ENCODE measurements at places on chromosomes 2 and 18.
A peak's percentile ranks its signal among the peaks of the same experiment; 100 is the strongest.

GRCh38 chr2:35114765-35115164, 1240.8 kb upstream of the CRIM1 start:
- no peak for DNase-seq

DNA sequence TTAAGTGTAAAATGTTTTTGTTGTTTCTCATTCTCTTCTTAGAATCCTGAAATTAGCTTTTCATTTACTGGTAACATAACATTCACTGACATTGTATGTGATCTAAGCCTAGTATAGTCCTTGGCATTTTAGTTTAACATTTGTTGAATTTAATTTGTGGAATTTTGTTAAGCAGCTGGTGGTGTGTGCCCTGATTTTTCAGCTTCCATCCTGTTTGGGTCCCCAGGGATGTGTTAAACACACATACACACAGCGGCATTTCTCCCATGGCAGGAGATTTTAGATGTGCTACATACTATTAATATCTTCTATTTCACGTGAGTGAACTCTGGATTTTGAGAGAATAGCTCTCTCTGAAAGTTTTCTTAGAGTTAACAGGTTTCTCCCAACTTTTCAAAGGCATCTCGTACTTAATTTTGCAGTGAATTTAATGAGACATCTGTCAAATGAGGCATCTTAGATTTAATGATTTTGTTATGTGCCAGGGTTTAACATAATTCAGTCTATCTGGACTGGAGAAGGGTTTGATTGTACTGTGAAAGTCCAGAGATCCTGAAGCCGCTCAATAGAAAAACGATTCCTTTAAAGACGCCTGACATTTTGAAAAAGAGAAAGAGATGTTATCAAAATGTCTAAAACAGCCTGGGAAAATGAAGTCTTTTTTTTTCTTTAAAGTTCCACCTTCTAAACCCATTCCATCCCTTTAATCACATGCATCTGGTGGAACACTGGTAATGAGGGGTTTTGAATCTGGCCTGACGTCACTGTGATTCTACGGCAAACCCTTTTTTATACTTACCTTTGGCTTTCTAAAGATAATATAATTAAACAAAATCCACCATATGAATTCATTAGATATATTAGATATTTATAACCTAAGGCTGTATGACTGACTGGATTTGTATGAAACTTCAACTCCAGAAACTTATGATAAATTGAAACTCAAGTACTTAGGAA, 6.8 kb downstream of the PHLPP1 start:
- DNase-seq = no peak

DNA sequence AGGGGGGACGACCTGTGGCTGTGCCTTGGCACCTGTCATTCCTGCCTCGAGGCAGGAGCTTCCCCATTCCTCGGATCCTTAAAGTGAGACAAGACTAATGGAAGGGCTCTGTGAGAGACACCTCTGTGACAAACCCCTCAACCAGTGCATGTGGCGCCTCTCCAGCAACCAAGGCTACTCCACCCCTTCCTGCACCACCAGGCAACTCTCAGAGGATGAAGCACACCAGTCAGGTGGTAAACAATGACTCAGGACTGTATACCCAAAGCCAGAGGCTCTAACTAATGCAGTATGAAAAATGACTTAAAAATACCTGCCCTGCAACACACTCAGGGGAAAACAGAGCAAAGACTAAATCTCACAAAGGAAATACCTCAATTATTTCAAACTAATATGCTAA, 136.9 kb downstream of the UXS1 start:
- no peak for DNase-seq

GRCh38 chr2:228938629-228939028, 332.5 kb downstream of the PID1 start:
- no peak for DNase-seq

DNA sequence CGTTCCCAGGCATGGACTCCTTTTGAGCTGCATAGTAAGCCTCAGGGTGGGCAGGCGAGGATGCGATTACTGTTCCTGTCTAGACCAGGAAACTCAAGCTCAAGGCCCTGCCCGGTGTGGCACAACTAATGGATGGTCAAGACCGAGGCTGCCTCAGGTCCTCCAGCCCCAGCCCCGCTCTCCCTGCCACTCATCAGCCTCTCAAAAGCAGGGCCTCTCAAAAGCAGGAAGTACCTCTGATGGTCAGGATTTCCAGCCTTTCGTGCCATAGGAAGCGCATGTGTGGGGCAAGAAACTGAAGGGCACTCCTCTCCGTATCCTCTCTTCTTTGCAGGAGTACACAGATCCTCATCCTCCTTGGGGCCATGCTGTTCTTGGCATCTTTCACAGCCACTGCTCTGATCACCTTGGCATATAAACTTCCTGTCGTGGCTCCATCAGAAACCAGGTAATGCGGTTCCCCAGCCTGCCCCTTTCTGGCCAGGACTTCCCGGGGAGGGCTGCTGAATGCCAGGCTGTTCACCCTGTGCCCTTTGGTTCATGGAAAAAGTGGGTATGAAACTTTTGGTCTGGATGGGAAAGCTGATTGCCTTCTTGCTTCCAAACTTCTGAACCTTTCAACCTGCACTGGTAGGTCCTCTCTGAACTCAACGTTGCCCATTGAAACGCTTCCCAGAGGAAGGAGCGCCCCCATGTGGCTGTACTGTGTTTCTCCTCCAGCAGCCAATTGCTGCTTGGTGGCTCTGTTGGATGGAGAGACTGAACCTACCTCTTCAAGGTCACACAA, 82.8 kb upstream of the SEC11C start:
- peak; percentile 43 for DNase-seq

DNA sequence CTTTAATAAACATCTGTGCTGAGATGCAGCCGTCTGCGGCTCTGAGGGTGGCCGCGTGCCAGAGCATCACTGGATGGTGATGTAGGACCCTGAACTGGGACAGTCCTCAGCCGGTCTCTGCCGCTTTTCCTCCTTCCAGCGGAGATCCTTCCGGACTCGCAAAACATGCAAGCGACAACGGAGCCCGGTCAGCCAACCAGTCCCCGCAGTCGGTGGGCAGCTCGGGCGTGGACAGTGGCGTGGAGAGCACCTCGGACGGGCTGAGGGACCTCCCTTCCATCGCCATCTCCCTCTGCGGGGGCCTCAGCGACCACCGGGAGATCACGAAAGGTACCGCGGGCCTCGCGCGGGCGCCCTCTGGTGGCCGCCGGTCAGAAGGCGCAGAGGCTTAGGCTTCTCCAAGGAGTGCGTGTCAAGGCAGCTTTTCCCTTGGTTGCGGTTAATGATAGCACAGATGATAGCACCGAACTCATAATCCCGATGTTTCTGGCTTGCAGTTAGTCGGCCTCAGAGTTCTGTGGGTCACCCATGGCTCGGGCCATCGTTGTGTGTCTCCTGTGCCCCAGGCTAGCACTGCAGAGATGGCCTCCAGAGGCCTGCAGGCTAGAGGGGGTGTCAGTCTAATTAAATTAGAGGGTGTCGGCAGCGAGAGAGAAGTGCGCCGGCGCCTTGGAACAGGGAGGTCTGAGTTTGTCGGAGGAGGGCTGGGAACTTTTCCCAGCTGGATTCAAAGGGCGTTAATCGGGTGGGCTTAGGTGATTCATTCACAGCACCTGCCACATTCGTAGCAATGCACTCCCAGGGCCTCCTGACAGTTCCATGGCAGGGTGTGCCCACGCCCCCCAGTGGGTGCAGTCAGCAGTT, 38.5 kb downstream of the LPIN1 start:
- DNase-seq = no peak

DNA sequence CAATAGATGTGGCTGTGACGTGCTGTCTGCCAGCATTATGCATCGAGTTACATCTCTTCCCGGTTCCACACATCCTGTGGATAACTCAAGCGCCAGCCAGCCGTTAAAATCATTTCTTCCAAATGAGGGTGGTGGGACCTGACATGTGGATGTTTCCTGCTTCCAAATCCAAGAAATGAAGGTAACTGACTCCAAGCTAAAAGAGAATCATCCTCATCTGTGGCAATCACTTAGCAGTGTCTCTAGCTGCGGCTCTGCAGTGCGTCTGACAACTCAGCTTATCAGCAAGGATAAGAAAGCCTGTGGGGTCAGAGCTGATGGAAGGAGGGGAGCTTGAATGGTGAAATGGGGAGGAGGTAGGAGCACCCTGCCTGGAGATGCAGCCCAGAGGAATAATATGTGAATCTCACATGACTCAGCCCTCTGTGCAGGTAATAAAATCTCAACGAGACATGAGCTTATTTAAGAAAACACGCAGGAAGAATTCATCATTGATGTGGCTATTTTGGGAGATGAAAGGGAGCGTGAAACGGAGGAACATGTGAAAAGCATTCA, 382.2 kb upstream of the TRIB2 start:
- DNase-seq = no peak

DNA sequence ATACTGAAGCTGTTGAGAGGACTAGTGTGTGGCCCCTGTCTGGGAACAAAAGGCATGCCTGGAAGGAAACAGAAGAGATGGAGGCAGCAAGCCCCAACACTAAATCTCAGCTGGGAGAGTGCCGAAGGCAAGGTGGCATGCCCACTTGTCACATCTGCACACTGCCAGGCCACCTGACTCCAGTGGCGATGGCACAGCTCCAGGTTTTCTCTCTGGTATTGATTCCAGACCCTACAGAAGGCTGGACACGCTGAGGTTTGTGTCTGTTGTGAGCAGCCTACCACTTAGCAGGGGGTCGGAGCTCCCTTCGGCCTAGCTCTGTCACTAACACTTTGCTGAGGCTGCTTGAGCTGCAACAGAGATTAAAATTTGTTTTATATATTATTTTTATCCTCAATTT, 307.3 kb downstream of the TDRD15 start:
- DNase-seq = no peak

GRCh38 chr18:36711813-36712444, 116.9 kb downstream of the TPGS2 start:
- DNase-seq = no peak

DNA sequence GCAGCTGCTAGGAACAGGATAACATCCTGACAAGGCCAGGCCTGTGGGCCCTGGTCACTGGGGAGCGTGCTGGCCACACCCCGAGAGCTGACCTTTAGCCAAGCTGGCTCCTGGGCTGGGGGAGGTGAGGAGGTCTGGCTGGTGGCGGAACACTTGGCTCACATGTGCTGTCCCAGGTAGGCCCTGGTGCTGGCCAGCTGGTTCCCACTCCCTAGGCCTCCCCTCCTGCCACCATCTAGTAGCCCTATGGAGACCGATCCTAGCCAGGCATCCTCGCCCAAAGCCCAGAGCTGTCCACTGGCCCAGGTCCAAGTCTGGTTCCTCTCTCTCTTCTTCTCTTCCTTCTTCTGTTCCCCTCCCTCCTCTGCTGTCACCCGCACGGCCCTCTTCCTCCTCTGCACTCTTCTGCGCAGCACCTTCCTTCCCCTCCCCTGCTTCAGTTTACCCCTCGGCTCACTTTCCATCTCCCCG, 52.4 kb downstream of the TNS1 start:
- DNase-seq = no peak

DNA sequence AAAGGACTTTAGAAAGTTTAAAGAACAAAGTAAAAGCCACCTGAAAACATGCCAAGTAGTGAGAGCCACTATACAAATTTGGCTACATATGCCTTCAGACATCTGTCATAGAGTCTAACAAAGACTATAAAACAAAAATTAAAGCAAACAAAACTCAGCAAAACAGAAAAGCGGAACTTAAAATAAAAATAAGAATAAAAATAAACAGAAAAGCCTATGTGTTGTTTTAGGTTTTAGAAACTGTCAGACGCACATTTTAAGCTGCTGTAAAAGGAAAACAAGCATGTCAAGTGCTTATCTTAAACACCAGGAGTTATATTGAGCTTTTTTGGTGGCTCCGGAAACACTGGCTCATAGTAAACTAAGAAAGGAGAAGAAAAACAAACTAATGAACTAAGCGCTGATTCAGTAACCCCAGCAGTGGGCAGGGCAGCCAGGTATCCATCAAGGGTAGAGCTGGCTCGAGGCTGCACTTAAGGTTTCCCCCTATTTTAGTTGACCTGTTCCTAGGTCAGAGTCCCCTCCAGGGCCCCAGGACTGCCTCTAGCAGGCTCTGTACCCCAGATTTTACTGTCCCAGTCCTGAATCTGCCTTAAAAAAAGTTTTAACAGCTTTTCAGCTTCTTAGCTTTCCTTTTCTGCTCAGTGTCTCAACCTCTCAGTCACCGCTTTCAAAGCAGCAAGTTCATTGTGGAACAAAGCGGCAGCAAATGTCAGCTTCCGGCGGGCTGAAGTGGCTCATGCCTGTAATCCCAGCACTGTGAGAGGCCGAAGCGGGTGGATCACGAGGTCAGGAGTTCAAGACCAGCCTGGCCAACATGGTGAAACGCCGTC, 15.4 kb upstream of the RMC1 start:
- DNase-seq = no peak

- DNase-seq = no peak
Measured at GRCh38 chr2:240451791-240452461, 16.5 kb downstream of the GPC1 start.

DNA sequence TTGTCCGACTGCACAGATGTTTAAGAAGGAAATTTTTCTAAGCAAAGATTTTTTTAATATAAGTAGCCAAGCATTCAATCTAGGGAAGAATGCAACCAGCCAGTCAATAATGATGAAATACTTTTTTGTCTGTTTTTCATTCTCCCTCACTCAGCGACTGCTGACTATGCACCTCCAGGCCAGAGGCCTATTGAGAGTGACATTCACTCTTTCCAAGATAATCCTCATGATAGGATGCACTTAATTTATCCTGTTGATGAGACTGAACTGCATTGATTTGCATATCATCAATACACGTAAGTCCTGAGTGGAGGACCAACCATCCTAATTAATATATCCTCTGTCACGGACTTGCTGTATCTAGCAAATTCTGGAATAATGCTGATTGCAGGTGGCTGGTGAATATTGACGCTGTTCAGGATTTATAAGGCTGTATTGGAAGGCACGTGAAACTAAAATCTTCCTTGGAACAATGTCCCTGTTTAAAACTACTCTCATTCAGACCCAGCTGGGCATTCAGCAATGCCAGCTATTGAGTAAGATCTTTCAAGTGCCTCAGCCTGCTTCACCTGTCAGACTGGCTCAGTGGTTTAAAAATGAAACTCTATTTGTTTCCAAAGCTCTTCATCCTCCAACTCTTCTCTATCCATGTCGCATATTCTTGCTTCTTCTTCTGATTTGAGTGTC, 142.2 kb downstream of the MAP2 start:
- no peak for DNase-seq

GRCh38 chr2:84373391-84373790, 85.7 kb downstream of the SUCLG1 start:
- DNase-seq = no peak

DNA sequence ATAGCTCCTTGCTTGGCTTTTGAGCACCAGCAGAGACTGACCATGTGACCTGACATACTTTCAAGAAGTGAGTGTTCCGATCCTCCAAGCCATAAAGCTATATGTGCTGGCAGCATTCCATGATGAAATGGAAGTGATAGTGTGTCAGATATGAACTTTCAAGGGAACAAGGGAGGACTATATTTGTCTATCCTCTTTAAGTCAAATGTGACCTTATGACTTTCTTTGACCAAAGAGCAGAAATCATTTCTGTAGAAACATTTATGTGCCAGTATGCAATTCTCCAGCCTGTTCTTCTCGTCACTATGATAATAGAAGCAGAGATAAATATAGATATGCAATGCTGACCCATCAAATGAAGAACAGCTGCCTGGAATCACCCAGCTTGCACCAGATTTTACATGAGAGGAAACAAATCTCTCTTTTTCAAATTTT, 14.4 kb downstream of the HYCC2 start:
- no peak for DNase-seq

- no peak for DNase-seq
Measured at GRCh38 chr2:232883116-232883721, 13.2 kb downstream of the SNORC start.

- DNase-seq = no peak
Measured at GRCh38 chr2:180394305-180394704, 387.2 kb upstream of the CWC22 start.

GRCh38 chr2:52970642-52971041, 797.0 kb upstream of the CHAC2 start:
- no peak for DNase-seq

- DNase-seq = no peak
Measured at GRCh38 chr2:131035112-131035825, 58.0 kb downstream of the FAM168B start.
